ENCODE measurements at places on chromosomes 6 and 20.

DNA sequence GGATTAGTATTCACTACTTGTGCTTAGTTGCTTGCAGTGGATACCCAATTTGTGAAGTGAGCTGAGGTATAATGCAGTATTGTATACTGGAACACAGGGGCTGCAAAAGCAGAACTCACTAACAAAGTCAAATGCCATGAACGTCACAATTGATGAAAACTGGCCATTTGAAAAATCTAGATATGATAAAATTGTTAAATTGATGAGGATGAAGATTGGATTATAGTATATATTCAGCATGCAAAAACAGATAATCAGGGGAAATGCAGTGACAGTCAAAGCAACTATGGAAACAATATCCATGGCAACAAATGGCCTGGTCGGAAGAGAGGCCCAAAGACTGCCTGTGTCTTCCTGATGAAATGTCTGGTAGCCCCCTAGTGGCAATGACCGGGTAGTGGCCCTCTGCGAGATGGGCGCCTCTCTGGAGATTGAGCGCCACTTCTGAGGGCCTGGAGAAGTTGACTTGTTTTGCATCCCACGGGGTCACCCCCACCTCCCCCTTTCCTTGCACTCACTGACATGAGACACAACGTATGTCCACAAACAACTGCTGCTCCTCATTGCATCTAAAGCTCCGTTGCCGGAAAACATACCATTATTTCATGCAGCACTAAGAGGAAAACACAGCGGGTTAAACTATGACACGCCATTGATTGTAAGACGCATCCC, 43.6 kb downstream of the C6orf15 start:
- peak; percentile 16 for DNase-seq

DNA sequence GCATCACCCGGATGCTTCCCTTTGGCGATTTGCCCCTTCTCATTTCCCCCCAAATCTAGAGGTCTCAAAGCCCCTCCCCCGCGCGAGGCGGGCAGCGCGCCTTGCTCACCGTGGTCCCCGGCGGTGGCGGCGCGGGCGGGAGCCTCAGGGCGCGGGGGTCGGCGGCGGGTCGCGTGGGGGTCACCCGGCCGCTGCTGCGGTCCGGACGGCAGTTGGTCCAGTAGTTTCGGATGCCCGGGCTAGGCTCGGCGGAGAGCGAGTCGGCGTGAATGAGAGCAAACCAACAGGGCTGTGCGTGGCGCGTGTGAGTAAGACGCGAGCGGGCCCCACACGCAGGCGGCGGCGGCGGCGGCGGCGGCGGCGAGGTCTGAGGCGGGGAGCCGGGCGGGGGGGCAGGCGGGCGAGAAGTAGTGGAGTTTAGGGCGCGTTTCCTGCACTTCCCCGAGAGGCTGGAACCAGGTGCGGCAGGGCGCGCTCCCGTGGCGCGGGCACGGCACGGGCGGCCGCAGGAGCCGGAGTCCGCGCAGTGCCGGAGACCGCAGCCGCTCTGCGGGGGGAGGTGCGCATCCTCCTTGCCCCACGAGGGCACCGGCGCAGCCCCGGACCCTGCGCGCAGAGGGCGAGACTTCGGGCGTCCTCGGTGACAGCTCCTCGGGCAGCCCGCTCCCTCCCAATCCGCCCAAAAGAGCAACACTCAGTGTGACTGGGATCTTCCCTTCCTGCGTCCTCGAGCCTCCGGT, 567 bp downstream of the HS3ST5 start:
- no peak for DNase-seq

DNA sequence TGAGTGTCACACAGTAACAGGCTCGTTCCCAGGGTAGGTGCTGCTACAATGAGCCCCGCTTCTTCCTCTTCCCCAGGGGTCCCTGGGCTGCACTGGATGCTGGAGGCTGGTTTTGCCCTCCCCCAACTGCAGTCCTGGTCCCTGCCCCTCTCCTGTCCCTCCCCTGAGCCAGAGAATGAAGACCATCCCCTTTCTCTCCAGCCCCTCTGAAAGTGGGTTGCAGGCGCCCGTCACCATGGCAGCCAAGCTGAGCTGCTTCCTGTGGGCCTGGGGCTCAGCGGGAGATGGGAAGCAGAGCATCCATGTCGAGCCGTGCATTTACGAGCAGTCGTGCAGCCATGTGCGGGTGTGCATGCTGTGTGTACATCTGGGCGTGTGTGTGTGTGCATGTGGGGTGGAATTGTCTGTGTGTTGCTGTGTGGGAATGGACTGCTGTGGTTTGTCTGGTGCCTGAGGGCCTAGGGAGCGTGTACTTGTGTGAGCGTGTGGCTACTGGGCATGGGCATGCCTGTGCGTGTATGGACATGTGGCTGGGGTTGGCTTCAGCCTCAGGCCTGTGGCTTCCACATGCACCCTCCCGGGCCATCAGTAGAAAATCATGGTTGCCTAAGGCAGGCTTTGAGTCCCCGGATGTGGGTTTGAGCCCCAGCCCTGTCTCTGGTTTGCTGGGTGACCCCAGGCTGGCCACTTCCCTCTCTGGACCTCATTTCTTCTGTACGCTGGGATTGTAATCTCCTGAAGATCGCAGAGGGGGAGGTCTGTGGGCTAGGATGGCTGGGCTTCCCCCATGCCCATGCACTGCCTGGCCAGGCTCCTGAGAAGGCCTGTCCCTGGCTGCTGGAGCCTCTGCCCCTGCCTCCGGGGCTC, 48.8 kb downstream of the SRC start:
- DNase-seq, result no peak

- no peak for DNase-seq
Measured at GRCh38 chr6:117477988-117478852, 4.3 kb upstream of the DCBLD1 start.

GRCh38 chr20:1509237-1509636, 18.0 kb upstream of the SIRPB2 start:
- DNase-seq, result no peak

DNA sequence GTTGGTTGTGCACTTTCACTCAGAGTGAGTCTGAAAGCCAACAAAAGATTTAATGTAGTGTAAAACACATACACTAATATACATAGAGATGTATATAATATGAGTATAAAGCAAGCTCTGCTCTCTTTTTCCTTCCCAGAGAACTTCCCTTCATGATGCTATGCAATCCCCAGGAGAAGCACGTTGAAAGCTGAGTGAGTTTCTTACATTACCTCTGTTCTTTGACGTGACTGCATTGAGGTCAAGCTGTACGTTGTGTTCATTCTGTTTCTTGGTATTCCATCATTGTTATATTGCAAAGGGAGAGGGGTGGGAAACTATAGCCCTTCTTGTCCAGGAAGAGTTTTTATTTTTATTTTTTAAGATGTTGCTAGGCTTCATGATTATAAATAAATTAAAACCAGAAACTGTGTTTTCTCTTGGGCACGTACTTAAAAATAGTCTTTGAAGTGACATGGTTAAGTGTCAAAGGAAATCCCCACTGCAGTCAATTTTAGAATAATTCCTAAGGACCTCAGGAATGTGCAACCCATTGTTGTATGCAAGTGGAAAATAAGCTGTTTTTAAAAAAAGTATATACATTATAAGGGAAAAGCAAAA, 651.0 kb downstream of the CD109 start:
- DNase-seq, result no peak

GRCh38 chr6:13439644-13440043, 47.8 kb downstream of the GFOD1 start:
- no peak for DNase-seq

- DNase-seq, result no peak
Measured at GRCh38 chr6:130713144-130713543, 114.1 kb upstream of the SMLR1 start.

- peak; percentile 76 for DNase-seq
Measured at GRCh38 chr6:30686009-30686907, at the start of gene PPP1R18. Gene PPP1R18, minus strand, starts transcription at chr6:30686645. Its CDS starts 627 bp downstream, at chr6:30686018.

DNA sequence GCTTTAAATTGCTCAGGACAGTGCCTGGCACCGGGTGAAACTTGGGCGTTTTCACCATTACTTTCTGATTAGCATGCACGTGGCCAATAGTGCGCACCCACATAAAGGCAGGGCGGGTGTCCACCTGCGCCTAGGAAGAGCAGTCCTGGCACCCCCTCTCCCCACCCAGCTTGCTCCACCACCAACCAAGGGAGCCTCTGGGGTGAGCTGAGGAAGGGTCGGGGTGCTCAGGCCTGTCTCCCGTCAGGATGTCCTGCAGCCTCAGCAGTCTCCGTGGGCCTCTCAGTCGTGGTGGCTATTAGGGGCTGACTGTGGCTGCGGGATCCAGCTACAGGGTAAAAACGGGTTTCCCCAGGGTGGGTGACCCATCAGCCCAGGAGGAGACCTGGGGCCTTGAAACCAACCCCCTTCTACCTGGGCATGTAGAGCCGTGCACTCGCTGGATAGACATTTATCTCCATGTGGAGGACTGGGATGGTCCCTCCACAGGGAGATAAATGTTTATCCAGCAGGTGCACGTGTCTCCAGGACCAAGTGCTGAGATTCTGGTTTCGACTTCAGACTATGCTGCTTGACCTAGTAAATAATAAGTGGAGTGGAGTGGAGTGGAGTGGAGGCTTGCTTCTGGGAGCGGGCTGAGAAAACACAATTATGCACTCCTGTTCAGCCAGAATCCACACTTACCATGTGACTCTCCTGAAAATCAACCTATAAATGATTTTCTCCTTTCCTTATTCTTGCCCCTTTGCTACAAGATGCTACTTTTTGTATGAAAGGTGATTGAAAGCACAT, 91.1 kb downstream of the ZDHHC14 start:
- DNase-seq, result no peak

- DNase-seq, result no peak
Measured at GRCh38 chr20:20535051-20535450, 167.1 kb downstream of the INSM1 start.

DNA sequence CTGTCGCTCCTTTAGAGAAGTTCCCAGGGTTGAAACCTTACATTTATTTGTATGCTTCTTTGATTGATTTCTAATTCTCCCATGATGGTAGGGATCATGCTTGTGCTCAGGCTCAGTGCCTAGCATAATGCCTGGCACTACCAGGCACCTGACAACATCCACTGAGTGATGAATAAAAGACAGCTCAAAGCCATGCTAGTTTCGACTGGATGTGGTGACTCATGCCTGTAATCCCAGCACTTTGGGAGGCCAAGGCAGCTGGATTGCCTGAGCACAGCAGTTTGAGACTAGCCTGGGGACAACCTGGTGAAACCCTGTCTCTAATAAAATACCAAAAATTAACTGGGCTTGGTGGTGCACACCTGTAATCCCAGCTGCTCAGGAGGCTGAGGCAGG, 11.6 kb upstream of the CD164 start:
- no peak for DNase-seq

GRCh38 chr6:25177500-25178028, 101.6 kb upstream of the CARMIL1 start:
- DNase-seq, result no peak

- no peak for DNase-seq
Measured at GRCh38 chr20:49526056-49526455, 41.9 kb downstream of the PTGIS start.

DNA sequence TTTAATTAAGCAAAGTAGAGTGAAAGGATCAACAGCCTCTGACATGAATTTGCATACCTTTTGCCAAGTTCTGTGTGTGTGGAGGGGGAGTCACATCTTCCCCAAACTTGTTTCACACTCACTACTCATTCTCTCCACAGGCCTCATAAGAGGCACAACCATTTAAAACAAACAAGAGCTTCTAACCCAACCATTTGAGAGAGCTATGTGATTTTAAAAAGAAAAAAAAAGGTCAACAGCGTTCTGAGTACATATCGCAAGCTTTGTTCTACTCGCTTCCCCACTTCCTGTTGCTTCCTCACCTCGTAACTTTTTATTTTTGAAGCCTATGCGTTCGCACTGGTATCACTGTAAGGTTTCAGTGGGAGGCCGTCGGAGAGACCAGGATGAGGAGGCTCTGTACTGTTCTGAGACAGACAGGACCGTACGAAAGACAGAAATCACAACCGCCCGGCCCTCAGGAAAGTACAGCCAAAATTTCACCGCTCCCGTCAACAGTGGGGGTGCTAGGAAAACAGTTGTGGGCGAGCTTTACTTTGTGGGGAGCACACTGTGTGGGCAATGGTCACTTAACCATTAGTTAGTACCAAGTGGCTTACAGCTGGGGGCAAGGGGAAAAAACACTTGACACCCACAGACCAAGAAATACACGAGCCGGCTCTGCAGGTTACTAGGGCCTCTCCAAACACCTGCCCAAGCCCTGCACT, 61.3 kb downstream of the TRERF1 start:
- no peak for DNase-seq

DNA sequence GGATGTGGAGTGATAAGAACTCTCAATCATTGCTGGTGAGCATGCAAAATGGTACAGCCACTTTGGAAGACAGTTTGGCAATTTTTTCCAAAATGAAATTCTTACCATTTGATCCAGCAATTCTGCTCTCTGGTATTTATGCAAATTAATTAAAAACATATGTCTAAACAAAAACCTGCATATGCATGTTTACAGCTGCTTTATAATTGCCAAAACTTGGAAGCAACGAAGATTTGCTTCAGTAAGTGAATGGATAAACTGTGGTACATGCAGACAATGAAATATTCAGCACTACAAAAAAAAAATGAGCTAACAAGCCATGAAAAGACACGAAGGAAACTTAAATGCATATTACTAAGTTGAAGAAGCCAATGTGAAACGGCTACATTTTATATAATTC, 55.5 kb upstream of the SMLR1 start:
- DNase-seq, result no peak

GRCh38 chr6:15170126-15170525, 75.7 kb upstream of the JARID2 start:
- no peak for DNase-seq

DNA sequence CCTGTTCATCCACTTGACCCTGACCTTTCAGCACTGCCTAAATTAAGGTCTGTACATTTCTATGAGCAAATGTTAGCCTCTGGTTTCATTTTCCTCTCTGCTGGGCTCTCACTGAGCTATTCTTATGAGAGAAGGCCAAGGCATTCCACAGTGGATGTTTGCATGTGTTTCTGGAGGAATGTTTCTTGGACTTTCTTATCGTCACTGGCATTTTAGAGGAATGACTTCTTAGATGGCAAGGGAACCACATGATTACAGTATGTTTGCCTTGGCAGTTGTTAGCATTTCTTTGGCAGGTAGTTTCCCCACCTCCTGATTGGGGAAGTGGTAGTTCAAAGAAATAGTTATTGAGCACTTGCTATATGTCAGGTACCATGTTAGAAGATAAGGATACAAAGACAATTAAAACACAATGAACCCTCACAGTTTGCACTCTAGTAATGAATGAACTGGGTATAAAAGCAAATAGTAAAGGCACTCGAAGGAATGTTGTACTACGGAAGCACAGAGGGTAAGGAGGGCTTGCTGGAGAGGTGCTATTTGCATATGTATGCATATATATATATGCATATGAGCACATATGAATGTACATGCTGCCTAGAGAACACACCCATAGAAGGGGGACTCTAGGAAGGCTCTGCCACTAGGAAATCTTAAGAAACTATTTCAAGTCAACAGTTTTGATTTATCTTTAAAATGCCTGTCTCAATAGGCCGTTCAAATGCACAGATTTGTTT, 307.4 kb downstream of the EYA4 start:
- DNase-seq, result no peak

DNA sequence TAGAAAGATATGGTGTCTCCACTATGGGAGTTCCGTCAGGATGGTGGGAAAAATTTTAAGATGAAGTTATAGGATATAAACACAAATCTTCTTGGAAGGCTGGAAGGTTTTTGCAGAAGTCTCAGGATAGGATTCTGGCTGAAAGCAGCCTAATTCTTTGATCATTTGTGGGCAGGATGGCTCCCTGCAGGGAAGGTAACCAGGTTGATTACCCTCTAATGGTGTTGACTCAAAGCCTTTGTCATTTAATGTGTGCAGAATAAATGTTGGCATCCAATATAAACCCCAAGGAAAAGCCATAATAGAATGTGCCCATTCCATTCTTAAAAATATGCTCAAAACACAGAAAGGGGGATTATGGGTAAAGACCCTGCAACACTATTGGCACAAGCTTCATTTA, 204.3 kb downstream of the EPM2A start:
- DNase-seq, result no peak
